ENCODE measurements at places on chromosomes 3 and 15. TPM values are rescaled to one million over a fixed set of nuclear protein-coding genes. Genes with fewer than 3 reads are reported as not detected.

DUOX2 gene
- total RNA-seq, result 0.31 TPM

GOLGA6L4 gene
- total RNA-seq, result 0.99 TPM

STAG1 gene
- total RNA-seq, result 52.7 TPM

GPD1L gene
- total RNA-seq, result 24.2 TPM

TMC3 gene
- total RNA-seq, result not detected

THRB gene
- not detected for total RNA-seq

CCR8 gene
- total RNA-seq, result 1.7 TPM

PPP1R14D gene
- not detected for total RNA-seq

ASTE1 gene
- total RNA-seq, result 10.2 TPM

DNAH12 gene
- total RNA-seq, result 0.26 TPM

GRCh38 chr15:66156310-66156975, 97.1 kb downstream of the MEGF11 start:
- no peak for DNase-seq

- no peak for DNase-seq
Measured at GRCh38 chr15:100863796-100864267, 15.8 kb upstream of the ALDH1A3 start.

DNA sequence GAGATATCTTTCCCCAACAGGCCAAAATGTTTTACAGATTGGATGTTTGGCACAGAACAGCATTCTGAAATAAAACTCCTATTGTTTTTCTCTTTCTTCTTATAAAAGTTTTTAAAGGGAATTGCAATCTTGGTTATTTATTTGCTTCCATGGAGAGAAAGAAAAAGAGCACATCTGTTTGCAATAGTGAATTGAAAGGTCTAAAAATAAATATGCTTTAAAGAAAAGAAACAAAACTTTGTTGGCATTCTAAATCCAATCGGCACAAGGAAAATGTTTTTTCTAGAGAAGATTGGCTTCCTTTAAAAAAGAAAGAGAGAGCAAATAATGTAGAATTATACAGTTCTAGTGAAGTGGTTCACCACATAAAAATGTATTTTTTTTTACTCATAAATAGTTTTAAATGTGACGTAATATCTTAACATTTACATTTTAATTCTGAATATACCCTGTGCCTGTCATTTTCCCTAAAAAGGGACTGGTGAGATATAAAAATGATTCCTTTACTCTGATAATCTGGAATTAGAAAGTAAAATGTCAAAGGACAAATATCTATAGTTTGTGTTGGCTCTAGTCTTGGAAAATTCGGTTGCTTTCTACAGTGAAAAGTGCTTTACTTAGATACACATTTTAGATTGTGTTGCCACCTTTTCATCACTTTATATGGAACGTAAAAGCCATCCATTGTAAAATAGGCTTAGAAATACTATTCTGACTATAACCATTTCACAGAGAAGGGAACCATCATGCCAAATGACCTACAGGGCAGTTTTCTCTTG, 257.4 kb upstream of the CBLB start:
- DNase-seq, result no peak

- DNase-seq, result no peak
Measured at GRCh38 chr3:184603151-184604030, 41.8 kb downstream of the EPHB3 start.

- DNase-seq, result peak; percentile 51
Measured at GRCh38 chr15:43253431-43254403, 13.0 kb downstream of the TGM5 start.

- no peak for DNase-seq
Measured at GRCh38 chr3:95613993-95614392, 1200.4 kb upstream of the EPHA6 start.

- DNase-seq, result no peak
Measured at GRCh38 chr15:63843901-63844317, 10.2 kb upstream of the HERC1 start.

DNA sequence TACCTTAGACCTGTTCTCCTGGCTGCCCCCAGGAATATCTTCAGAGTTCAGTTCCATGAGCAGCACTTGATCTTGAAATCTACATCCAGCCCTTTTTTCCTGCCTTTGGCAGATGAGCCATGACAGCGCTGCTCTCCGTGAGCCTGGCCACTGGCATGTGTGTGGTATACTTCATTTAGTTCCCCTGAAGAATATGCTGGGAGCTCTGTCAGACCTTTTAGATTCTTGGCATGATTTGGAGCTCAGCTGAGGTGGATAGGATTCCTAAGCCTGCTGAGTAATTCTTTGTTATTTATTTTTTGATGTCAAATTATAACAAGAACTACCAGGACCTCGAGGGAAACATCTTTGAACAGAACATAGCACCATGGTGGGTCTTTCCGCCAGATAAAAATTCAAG, 121.7 kb downstream of the EDEM1 start:
- no peak for DNase-seq

Measured in activated T-cell treated with anti-CD3 and anti-CD28 coated beads, Interleukin-2, amount 50 U/mL, for 72 hours (primary cell).